AG09319 (cell line): ENCODE measurements at places on chromosomes 13 and 19.

- no peak for DNase-seq
These were observed 1004.2 kb downstream of the UQCRFS1 start for GRCh38 chr19:28208745-28209144.

DNA sequence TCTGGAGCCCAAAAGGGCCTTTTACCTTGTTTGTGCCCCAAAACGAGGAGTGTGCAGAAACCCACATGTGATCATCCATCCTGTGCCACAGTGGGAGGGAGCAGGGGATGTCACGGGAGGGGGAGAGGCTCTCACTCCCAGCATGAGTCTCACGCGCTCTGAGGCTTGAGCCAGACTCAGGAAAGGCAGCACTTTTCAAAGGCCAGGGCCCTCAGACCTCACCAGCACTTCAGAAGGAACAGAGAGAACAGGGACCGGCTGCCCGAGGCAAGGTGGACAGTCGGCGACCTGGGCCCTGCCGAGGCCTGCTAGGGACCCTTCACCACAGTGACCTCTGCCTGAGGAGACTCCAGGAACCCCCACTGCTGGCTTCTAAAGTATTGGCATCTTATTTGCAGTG is 71.7 kb upstream of the WASF3 start:
- no peak for DNase-seq

- DNase-seq = no peak
These were observed 1658.6 kb upstream of the MIR17HG start for GRCh38 chr13:89688918-89689317.

- peak; percentile 41 for DNase-seq
These were observed 2.6 kb upstream of the MCEMP1 start for GRCh38 chr19:7674010-7675005.

DNA sequence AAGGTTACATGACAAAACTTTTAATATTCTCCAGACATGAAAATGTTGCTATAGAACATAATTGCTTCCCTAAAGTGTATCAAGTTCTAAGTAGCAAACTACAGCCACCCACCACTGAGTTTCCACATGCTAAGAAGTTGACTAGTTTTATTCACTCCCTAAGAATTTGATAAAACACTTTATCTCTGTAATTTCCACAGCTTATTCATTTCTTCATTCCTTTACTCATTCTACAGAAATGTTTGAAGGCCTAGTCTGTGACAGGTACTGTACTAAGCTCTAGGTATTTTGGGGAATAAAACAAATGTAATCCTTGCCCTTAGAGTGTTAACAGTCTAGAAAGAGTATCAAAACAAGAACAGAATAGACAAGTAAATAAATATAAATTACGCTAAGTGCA is 101.8 kb upstream of the DIAPH3 start:
- no peak for DNase-seq

DNA sequence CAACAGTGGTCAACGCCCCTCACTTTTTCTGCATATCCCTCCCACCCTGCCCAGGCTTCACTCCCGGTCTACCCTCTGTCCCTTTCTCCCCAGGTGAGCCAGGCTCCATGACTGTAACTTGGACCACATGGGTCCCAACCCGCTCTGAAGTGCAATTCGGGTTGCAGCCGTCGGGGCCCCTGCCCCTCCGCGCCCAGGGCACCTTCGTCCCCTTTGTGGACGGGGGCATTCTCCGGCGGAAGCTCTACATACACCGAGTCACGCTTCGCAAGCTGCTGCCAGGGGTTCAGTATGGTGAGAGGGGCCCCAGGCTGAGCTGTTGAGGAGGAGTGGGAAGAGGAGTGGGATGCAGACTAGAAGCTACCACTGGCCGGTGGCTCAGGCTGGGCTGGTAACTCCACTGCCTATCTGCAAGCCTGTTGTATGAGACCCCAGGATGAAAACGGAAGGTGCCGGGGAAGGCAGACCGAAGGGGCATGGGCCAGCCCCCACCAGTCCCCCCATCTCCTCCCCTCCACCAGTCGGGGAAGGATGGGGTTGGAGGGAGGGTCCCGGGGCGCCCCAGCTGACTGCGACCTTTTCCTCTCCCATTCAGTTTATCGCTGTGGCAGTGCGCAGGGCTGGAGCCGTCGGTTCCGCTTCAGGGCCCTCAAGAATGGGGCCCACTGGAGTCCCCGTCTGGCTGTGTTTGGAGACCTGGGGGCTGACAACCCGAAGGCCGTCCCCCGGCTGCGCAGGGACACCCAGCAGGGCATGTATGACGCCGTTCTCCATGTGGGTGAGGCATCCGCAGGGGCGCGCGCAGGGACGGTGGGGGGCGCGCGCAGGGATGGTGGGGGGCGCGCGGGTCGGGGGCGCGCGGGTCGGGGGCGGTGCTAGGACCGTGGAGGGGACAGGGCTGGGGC is 14.4 kb downstream of the ACP7 start:
- DNase-seq = no peak

DNA sequence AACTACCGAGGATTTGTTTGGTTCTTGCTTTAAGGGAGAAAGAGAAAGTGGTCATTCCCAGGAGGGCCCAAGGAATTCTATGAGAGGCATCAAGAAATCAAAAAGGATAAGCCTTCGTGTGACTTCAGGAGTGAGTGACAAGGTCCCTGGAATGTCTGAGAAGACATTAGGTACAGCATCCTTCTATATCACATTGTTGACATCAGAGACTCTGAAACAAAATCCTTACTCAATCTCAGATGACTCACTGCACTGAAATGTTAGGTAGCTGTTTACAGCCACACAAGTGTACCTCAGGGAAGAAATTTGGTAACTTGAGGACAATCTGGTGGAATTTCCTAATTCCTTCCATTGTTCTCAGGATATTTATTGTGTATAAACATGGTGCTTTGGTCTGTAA is 7.9 kb upstream of the LGALS14 start:
- no peak for DNase-seq

DNA sequence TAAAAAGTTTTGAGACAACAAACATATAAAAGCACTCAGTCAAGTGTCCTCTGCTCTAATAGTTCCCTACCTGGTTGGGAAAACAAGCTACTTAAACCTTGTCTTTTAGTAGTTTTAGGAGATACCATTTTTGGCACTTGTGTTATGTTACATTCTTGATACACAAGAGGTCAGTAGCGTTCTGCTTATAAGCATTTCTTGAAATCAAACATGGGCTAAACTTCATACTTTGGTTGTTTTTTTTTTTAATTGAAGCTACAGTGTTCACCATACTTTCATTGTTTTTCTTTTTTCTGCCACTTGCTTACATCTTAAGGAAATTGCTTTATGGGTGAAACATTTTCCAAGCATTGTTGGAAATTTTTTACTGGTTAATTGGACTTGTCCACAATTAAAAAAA is 12.9 kb downstream of the NHLRC3 start:
- DNase-seq = no peak

DNA sequence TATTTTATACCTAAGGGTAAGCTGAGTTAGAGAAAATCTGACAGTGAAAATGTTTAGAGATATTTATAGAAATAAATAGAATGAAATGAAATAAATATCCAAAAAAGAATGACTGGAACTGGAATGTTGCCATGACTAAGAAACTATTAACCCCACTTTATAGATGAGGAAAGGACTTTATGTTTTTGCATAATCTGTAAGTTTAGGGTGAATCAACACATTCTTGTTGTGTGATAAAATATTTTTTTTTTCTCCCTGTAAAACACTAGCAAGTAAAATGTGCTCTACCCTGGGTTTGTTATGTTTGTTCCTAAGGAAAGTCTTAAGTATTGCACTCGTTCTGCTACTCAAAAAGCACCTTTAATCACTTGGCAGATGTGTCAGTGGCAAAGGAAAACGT is 83.8 kb upstream of the KL start:
- DNase-seq = no peak

DNA sequence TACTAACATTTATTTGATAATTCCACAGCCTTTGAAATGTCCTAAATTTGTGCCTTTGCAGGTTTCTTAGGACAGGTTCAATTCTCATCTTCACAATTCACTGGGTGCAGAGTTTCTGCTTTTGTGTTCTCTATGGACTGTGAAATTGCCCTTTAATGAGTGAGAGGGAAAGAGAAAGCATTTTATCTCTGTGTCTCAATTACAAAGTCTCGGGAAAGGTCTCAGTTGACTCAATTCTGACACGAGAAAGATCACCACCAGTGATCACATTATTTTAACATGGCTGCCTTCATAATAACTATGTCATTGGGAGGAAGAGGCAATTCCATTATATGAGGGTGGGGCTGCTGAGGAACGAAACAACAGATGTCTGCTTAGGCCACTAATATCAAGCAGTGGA is 26.2 kb upstream of the LRCH1 start:
- DNase-seq = no peak

DNA sequence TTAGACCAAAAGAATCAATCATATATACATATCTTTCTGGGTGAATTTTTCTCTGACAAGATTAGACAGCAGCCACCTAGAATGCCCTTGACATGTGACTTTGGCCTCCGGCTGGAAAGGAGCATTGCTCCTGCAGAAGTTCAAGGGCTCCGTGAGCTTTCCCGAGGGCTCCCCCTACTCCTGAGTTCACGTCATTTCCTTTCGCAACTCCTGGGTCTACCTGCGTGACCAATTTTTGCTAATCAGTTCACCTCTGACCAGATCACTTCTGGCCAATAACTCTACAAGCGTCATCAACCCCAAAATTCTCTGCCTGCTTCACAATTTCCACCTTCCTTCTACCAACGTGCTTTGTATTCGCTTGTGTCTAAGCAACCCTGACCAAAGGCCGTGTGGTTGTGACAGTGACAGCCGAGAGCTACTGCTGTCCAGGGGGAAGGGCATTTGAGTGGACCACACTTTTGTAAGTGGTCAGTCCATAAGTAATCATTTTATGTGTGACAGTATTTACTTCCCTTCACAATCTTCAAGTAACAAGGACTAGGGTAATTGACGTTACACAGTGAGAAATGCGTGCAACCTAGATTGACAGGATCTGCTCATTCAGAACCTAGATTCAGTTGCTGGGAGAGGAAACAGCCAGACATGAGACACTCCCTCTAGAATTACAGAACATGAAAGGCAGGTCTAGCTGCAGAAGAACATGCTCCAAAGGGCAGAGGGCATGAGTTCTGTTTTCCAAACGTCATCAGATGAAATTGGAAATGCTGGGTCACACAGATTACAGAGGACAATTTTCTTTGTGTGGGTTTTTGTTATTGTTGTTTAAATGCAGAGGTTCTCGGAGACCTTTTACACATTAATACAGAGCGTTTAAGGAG is 145.9 kb upstream of the SPACA7 start:
- DNase-seq = no peak

- DNase-seq = no peak
These were observed 28.4 kb upstream of the ENOX1 start for GRCh38 chr13:43815204-43815603.

GRCh38 chr19:35612559-35613321 is at the start of gene HAUS5:
HAUS5 (plus strand) TSS chr19:35612735; CDS start chr19:35612795, 60 bp downstream.
- peak; percentile 69 for DNase-seq

GRCh38 chr19:4059891-4060620 is 6.6 kb downstream of the ZBTB7A start:
- DNase-seq = no peak

- DNase-seq = no peak
These were observed 140.9 kb downstream of the NDFIP2 start for GRCh38 chr13:79621902-79622301.

- no peak for DNase-seq
These were observed 18.9 kb downstream of the ARID3A start for GRCh38 chr19:944663-945241.
